ENCODE measurements at places on chromosomes 16 and 17.
A peak's percentile ranks its signal among the peaks of the same experiment; 100 is the strongest.

- DNase-seq: no peak
Observed at GRCh38 chr17:18115517-18115916, 7.0 kb downstream of the MYO15A start.

DNA sequence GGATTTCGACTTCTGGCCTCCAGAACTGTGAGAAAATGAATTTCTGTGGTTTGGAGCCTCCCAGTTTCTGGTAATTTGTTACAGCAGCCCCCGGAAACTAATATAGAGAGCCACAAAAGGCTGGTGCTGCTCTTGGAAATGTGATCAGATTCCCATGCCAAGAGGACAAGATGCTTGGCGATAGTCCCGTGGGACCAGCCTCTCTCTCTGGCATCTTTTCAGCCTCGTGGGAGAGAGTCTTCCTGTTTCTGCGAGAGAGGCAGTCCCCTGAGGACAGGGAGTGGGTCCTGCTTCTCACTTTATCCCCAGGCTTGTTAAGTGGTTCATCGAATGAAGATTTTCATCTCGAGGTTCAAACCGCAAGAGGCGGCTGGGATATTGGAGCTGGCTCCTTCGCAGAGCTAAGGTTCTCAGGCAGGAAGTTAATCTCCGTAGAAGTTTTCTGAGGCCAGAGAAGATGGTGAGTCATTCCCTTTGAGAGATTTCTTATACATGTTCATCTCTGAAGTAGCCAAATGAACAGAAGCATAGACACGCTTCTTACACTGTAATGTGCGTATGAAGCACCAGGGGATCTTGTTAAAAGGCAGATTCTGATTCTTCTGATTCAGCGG, 211.6 kb upstream of the SDK2 start:
- DNase-seq: no peak

DNA sequence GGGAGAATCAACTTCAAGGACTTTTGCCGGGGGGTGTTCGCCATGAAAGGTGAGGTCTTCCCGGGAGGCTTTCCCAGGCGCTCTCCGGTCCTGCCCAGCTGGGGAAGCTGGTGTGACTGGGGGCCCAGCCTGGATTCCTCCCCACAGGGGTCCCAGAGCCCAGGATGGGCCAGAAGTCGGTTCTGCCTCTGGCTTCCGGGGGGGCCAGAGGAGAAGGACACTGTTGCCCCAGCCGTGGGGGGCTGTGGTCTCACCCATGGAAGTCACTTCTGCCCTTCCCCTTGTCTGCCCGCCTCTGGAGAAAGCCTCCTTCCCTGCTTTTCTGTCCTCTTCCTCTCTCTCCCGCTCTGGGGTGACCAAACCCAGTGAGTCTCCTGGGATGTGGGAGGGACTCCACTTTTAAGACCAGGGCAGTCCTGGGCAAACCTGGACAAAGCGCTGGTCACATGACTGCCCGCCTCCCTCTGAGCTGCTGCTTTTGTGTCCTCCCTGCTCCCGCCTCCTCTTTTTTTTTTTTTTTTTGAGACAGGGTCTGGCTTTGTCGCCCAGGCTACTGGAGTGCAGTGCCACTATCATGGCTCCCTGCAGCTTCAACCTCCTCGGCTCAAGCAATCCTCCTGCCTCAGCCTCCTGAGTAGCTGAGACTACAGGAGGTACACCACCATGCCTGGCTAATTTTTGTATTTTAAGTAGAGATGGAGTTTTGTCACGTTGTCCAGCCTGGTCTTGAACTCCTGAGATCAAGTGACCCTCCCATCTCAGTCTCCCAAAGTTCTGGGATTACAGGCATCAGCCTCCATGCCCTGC, 40.6 kb downstream of the RAB11FIP4 start:
- no peak for DNase-seq

- DNase-seq: no peak
Observed at GRCh38 chr16:31107465-31107867, 720 bp upstream of the BCKDK start.

- no peak for DNase-seq
Observed at GRCh38 chr16:10519929-10520868, 60.2 kb downstream of the EMP2 start.

GRCh38 chr17:63911657-63912100, 621 bp upstream of the CSHL1 start:
- peak; percentile 63 for DNase-seq

DNA sequence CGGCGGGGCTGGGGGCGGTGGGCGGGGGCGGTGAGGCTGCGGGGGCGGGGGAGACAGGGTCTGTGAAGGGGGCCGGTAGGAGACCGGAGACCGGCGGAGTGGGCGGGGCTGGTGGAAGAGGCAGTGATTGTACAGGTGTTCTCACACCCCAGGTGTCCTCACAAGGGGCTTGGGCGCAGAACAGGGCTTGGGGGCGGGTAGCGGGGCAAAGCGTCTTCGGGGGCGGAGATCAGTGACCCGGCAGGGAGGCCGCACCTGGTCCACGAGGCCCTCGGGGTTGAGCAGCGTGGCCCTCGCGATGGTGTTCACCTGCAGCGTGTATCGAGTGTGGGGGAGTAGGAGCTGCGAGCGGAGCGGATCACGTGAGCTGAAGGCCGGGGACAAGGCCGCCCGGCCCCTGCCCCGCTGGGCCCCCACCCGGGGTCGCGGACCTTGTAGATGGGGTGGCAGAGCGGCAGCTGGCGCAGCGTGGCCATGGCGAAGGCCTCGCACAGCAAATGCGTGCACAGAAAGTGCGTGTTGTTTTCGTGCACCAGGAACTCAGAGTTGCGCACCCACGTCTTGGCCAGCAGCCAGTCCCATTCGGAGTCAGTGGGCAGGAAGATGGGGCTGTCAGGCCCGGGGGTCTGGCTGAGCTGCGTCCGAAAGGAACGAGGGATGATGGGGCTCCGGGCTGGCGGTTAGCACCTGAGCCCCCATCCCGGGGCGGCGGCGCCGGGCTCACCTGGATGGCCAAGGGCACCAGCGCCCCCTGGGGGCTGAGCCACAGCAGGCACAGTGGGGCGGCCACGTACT, 8.5 kb downstream of the ALOXE3 start:
- peak; percentile 79 for DNase-seq

DNA sequence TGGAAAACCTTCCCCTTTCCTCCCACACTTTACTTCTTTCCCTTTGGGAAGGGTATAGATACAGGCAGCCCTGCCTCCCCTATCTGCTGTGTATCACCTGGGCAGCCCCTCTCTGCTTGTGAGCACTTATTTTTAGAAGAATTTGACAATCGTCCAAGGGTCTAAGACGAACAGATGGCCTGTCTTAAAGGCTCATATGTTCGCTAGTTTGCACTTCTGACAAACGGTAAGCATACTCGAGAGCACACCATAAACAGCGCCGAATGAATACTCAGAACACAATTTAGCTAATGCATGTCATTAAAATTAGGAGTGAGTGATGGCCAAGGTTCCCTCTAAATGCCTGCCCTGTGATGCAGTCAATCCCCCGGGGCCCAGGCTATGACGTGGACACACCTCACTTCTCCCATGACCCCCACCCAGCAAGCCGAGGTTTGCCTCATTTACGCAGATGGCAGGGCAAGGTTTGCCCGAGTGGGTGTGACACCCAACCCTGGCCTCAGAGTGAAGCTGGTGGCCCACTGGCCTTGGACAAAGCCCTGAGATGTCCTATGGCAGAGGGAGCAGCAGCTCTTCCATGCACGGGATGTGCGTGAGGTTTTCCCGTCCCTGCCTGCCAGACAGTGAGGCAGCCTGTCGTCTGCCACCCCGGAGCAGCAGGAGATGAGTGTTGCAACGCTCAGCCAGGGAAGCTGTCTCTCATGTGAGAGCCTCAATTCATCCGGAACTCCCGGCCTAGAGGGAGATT, 125.2 kb downstream of the C16orf78 start:
- no peak for DNase-seq

DNA sequence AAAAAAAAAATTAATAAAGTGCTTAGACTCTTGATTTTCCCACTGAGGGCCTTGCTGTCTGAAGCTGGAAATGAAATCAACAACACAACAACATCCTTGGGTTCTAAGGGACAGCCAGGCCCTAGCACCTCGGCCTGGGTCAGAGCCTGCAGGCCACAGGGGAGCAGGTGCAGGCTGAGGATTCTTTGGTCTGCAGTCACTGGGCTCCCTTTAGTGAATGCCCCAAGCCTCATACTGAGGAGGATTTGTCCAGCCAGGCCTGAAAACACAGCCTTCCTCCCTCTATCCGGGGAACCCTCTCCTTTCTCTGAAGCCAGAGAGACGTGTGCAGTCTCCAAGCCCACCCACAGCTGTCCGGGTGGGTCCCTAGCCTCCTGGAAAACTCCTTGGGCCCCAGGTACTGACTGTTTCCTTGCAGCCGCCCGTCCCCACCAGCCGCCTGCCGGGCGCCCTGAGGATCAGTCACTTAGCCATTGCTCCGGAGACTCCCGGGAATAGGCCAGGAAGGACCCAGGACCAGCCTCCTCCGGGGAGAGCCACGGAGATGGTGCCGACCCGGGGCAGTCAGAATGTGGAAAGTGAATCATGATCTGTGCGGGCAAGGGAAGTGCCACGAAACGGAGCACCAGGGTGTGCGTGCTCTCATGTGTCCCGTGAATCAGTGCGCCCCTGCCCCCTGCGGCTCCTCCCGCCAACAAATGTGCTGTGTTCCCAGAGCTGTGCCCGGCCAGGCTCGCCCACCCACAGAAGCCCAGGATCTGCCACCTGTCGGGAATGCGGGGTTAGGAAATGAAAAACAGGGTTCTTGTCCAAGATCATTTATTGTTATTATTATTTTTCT, 91.0 kb downstream of the RTN4RL1 start:
- no peak for DNase-seq

DNA sequence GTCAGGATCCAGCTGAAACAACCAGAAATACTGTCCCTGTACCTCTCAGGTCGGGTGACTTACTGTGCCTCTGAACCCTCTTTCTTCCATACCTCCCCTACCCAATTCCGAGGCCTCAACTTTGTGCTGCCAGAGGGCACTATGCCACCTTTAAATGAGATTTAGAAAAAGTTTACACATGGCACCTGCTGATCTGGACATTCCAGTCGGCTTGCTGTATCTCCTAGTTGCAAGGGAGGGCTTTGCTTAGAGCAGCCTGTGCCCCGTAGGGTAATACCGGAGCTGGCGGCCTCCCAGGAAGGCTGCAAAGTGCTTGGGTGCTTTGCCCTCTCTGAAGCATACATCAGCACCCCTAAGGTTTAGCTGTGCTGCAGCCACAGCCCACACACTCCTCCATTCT, 306.0 kb upstream of the RBFOX1 start:
- DNase-seq: no peak

DNA sequence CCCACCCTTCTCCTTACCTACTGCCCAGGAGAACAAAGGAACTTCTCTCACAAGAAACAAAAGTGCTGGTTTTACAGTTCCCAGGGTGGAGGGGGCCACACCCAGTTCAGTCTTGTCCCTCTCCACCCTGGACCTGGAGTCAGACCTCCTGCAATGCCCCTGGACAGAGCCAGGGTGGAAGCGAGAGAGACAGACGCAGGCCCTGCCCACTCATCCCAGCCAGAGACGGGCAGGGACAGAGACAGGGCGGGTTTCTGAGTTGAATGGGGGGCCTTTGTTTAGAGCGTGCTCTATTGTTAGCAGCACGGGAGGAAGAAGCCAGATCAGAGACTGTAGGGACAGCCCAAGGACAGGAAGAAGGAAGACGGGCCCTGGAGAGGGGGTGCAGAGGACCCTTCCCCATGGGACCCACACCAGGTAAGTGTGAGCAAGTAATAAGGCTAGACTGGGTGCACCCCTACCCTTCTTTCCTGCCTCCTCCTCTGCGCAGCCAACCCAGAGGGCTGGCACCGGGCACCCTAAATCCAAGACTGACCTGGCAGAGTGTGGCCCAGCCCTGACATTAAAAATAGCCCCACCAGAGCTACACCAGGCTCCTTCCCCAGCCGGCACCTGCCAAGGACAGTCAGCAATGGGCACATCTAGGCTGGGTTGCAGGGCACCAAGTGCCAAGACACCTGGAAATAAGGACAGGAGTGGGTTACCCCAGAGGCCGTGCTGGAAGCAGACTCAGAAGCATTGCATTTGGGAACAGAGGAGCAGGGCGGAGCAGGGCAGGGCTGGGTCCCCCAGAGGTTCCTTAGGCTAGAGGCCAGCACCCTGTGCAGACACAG, 10.9 kb downstream of the JUP start:
- no peak for DNase-seq

DNA sequence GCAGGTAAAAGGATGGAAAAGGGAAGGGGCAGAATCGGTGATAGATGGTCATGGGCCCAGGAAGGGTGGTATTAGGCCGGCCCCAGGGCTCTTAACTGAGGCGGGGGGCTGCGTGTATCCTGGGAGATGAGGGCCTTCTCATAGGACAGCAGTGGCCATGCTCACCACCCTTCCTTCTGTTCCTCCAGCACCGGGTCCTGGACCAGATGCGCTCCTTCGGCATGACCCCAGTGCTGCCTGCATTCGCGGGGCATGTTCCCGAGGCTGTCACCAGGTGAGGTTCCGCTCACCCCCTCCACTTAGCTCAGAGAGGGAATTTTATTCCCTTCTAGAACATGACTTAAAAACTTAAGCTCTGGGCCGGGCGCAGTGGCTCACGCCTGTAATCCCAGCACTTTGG, 2.4 kb downstream of the NAGLU start:
- DNase-seq: no peak

DNA sequence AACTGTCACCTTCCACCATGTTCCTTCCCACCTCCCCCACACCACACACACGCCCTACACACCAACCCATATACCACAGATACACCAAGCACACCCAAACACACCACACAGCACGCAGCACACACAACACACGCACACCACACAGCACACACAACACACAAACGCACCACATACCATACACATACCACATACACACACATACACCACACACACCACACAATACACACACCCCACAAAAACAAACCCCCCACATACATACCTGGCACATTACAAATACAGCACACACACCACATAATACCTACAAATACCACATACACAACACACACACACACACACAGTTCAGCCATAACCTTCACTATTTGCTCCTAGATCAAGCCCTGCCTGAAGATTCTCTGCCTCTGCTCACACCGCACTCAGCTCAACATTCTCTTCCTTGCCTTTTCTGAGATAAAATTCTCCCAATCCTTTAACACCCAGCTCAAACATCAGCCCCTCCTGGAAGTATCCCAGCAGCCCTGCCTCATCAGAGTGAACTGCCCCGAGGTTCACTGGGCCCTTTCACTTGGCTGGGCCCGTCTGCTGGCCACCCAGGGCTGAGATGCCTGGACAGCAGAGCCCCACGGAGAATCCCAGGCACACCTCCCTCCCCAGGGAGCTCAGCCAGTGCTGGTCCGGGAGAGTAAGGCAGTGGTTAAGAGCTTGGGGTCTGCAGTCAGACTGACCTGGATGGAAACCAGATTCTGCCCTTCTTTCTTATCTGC, 31.9 kb upstream of the CPNE2 start:
- no peak for DNase-seq

DNA sequence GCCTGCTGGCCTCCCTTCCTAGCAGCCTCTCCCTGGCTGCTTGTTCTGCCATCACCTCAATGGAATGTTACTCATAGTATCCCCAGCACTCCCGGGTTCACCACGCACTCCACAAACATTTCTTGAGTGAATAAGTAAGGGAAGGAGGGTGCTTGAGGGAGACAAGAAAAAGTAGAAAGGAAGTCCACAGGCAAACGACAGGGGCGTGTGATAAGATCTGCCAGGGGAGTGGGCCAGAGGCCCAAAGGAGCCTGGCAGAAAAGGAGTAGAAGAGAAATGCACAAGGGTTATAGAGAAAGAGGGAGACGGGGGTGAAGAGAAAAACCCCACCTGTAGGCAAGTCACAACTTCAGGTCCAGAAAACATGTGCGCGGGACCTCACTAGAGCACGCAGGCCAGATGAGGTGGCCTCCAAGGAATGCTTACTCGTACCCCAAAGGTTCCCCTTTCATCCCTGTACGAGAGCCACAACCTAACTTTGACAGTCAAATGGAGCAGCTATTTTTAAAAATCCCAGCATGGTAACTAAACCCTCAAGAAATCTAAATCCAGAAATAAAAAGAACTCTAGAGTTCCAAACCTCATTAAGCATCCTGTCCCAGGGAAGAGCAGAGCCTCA, 6.6 kb downstream of the ZDHHC7 start:
- no peak for DNase-seq

- DNase-seq: no peak
Observed at GRCh38 chr16:12002447-12003006, 26.0 kb downstream of the SNX29 start.
